GM19239 (cell line): ENCODE measurements at places on chromosomes 5 and 9.

GRCh38 chr9:38682713-38683112, 37.2 kb downstream of the FAM240B start:
- DNase-seq, result no peak

DNA sequence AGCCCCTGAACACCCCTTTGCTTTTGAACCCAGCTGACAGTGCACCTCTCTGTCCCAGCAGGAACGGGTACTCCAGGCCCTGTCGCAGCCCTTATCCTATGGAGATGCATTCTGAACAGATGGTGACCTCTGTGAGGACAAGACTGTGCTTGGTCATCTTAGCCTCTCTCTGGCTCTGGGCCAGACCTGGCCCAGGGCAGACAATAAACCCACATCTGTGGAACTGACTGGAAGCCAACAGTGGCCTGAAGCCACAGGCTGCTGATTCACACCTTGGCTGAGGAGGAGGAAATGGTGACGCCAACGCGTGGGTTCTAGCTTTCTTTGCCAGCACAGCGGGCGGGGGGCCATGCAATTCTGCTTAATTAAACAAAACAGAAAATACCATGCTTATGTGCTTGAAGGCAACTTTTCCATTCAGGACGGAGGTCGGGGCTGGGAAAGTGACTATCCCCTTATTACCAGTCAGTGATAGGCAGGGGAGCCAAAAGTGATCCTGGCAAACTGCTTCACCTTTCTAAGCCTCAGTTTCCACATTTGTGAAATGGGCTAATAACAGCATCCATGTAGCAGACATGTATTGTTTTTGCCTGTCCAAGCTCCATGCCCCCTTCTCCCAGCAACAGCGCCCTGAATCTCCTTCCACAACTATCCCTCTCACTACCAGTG, 10.8 kb downstream of the SH3PXD2B start:
- no peak for DNase-seq

DNA sequence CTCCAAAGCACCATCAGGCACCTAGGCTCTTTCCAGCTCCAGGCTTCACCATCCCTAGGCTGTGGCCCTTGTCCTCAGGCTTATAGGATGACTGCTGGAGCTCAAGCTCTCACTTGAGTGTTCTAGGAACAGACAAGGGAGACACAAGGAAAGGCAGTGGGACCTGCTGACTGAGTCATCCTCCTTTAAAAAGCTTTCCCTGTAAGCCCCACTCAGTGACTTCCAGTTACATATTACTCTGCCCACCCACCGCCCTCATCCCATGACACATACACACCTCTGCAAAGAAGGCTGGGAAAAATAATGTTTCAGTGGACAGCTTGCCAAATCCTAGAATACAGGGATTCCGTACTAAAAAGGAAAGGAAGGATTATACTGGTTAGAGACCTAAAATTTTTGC, 154.2 kb upstream of the ZNF366 start:
- DNase-seq, result no peak

- no peak for DNase-seq
Measured at GRCh38 chr5:31962351-31962751, 211.8 kb downstream of the GOLPH3 start.

DNA sequence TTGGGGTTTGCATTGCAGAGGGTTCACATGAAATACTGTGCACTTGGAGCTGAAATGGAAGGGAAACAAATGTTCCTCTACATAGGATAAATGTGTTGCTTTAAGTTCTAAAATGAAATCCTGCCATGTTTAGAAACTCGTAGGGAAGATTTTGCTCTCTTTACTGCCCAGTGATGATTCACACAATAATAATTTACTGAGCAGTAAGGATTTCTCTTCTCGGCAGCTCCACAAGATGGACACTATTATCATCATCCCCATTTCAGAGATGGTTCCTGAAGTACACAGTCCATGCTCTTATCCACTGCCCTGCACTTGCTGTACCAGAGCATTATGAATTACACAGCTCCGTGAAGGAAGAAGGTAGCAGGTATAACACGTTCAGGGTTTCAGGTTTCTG, 4.1 kb downstream of the HACD4 start:
- DNase-seq, result no peak

DNA sequence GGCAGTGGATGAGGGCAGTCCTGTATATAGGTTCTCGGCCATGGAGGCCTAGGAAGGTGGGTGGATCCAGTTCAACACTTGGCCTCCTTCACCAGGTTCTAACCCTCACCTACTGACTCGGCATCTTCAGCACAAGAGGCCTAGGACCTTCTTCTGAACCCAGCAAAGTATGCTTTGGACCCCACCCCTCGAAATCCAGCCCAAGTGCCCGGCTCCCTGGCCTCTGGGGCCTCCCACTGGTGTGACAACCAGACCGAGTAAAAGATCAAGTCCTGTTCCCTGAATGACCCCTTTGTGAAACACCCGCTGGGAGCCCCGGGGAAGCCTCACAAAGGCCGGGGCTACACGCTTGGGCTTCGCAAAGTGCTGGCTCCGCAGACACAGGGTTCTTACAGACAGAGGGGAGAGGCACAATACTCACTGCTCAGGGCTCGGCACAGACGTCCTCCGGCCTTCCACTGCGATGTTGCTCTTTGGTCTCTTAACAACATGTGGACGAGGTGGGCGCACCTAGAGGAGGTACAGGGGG, 47.0 kb downstream of the CRB2 start:
- DNase-seq, result no peak

- DNase-seq, result no peak
Measured at GRCh38 chr5:43561356-43561755, 4.5 kb upstream of the PAIP1 start.

- DNase-seq, result no peak
Measured at GRCh38 chr9:121302786-121303185, 34.8 kb downstream of the GSN start.

DNA sequence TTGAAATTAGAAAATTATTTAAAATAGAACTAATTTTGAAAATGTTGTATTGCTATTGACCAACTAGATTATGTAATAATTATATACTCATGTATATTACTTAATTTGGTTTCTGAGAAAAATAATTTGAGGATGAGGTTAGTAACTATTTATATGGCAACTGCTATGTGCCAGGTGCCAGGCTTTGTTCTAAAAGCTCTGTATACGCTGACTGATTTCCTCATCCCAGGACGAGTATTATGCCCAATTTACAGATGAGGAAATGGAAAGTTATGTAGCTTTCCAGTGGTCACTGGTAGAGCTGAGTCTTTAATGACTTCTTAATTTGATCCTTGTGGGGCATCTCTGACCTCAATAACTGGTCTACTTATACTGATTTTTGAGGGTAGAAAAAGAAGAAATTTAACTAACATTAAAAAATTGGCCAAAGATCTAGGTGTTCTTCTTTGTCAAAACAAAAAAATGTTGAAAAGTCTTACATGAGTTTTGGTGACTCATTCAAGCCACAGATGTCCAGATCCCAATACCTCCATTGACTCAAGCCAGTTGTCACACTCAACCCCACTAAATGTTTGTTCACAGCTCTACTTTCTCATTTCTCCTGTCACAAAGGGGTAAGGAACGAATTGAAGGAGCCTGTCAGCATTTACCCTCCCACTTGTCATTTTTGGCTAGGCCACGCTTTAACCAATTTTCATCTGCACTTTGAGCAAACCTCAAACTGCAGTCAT, 228.1 kb upstream of the MEF2C start:
- no peak for DNase-seq

DNA sequence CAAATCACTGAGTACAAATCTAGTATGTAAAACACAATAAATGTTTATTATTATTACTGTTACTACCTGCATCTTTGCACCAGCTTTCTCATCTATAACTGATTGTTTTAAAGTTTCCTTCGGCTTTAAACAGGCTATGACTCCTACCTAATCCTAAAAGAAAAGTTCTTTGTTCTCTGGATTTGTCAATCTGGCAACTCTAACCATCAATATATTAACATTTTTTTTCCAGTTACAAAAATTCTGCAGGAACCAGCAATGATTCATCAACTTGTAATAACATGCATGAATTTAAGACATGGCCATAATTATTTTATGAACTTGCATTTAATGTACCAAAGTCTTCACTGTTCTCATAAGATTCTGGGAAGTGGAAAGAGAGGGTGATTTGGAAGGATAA, 228.5 kb downstream of the PIK3R1 start:
- no peak for DNase-seq

DNA sequence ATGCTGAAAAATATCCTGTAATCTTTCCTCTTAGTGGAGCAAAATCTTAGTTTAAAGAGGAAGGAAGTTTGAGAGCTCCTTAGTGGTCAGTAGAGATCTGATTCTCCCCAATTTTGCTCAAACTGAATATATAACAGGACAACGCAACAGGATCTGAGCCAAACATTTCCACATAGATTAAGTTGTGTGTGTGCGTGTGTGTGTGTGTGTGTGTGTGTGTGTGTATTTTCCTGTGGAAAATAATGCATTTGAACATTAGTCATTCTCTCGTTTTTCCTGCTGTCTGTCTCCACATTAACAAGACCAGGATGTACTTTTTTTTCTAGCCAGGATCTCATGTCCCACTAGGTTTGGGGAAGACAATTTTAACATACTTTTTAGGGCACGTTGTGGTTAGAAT, 312.1 kb upstream of the CDH18 start:
- DNase-seq, result no peak

DNA sequence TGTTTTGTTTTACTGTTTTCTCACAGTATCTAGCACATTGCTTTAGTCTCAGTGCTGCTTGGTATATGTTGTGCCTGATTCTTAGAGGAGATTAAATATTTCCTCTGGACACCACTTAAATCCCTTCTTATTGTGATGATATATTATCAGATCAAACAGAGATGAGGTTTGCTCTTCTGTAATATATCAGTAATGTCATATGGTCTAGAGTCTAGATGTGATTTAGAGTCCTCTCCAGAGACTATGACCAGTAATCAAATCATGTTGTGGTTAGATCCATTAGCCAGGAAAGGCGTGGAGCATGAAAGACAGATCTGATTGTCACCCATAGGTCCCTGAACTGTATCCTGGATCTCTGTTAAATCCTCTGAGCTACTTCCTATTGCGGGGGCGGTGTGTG, 24.4 kb downstream of the CAMK4 start:
- DNase-seq, result no peak

DNA sequence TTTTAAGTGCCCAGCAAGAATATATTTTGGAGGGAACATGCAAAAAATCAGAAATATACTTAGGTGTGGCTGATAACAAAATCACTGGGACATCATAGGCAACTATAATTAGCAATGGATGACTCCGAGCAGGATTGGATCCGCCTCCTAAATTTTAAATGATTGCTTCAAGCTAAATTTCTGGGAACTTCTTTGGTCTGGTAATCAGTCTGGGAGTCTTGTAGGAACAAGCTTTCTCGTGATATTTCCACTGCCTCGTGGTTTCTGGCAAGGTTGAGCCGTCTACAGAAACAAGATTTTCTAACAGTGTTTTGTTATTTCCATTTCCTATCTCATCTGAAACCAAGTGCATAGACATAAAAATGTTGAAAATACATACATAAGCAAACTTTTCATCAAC, 232.6 kb downstream of the BNC2 start:
- DNase-seq, result no peak

DNA sequence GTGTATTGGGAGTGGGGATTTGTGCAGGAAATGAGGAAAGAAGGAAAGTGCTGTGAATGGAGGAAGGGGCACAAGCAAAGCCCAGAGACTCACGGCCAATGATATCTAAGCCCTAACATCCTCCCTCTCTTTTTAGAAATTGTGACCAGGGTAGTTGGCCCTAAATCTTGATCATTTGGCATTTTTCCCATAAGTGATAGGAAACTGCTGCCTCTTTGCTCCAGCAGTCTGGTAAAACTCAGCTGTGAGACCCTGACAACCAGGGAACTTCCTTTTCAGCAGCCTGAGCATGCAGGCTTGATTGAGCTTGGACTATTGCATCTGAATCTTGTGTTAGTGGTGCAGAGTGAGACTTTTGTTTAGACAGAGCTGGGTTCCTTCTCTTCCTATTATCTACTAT, 9.6 kb upstream of the ADRB2 start:
- DNase-seq, result no peak

DNA sequence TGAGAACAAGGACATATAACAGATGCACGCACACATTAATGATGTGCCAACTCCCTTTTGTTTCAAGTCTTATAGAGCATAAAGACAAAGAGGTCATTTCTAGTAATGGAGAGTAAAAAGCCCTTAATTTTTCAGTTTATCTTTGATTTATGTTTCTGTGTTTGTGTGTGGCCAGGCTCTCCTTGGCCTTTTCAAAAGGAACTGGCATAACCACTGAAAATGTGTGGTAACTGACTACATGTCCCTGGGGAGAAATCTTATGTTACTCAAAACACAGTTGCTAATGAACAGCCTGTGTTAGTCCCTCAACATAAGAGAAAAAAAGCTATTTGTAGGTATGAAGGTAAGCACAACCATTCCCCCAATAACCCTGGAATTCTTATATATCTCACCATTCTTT, 47.6 kb upstream of the SHOC1 start:
- no peak for DNase-seq

- DNase-seq, result no peak
Measured at GRCh38 chr5:5298841-5299541, 123.5 kb upstream of the ICE1 start.

DNA sequence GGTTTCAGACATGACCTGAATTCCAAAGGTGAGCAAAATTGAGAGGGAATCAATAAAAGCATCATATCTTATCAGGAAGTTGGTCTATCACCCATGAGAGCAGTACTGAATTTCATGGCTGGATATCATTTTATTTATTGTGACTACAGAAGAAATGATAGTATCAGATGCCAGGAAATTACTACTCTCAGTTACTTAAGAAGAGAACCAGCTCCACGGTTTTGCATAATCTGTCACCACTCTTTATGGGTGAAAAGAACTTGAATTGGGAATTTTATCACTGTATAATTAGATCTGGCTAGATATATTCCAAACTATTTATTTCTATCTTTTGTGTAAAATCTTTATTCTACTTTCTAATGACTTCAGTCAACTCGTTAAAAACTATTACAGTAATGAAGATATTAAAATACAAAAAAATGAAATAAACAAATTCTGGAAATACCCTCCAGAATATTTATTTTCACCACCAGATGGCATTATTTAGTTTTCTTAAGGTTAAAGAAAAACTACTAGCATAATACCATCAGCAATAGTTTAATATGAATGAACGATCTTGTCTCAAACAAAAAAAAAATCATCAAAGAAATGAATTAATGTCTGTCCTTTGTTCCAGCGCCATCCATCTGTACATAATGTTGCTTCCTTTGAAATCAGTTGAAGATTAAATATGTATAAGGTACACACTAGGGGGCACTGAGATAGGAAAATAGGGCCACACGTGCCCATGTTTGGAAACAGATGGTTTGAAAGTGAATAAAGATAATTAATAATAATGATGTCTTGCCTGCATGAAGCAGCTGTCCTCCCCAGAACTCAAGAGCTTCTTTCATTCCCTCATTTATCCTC, 84.7 kb upstream of the SLCO6A1 start:
- DNase-seq, result no peak

- no peak for DNase-seq
Measured at GRCh38 chr5:152549709-152550108, 144.6 kb upstream of the NMUR2 start.

GRCh38 chr5:36666274-36666673, 59.9 kb downstream of the SLC1A3 start:
- no peak for DNase-seq

- no peak for DNase-seq
Measured at GRCh38 chr5:53302529-53302928, 177.9 kb upstream of the FST start.
